ENCODE measurements at places on chromosomes 11 and 22.

GRCh38 chr11:117582433-117582832 lies 214.6 kb downstream of the DSCAML1 start:
- no peak for DNase-seq

GRCh38 chr11:29656597-29656996 lies 360.2 kb downstream of the KCNA4 start:
- no peak for DNase-seq

GRCh38 chr11:1748636-1749394 lies 1.6 kb downstream of the IFITM10 start:
- no peak for DNase-seq

GRCh38 chr11:113256431-113257202 lies 57.8 kb upstream of the TTC12 start:
- DNase-seq: no peak

DNA sequence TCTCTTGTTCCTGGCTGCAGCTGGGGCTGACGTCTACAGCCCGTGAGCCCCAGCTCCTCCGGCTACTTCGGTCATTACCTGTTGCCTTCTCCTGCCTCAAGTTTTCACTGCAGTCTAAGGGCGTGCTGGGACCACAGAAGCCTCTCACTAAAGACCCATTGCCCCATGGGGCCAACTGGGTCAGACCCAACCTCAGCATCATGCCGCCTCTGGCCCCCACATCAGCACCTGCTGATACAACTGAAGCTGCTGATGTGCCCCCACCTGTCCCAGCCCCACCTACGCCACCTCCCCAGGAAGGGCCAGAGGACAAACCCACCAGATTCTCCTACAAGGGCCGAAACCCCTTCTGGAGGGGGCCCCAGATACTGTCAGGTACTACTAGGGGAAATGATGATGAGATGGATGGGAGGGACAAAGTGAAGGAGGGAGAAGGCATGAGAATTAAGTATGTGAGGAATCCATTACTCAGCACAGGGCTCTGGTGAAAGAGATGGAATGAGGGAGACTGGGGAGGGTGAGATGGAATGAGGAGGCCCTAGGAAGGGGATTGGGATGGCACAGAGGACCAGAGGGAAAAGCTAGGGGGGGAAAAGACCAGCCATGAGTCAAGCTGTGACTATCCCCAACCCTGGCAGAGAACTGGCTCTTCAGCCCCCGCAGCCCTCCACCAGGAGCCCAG lies 5.1 kb downstream of the C11orf42 start:
- no peak for DNase-seq

- DNase-seq: no peak
Observed at GRCh38 chr11:120235024-120235628, 4.8 kb upstream of the POU2F3 start.

GRCh38 chr11:121634889-121635288 lies 182.1 kb upstream of the SORL1-AS1 start:
- DNase-seq: no peak

DNA sequence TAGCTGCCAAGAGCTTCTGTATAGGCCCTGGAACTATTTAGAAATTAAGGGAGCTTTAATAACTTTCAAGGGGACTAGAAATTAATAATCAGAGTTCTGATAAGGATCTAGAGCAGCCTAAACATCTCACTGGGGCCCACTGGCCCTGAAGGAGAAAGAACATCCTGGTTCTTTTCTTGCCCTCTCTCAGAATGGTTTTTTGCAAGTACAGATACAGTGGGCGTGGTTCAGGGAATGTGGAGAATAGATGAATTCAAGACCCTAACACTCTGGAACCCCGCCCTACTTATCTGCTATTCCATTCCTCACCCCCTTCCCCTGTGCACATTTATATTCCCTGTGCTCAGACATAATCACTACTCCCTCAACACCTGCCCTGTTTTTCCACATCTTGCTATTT lies 90.2 kb downstream of the PARVA start:
- DNase-seq: no peak

- DNase-seq: no peak
Observed at GRCh38 chr11:3946455-3947017, 91.1 kb downstream of the STIM1 start.

DNA sequence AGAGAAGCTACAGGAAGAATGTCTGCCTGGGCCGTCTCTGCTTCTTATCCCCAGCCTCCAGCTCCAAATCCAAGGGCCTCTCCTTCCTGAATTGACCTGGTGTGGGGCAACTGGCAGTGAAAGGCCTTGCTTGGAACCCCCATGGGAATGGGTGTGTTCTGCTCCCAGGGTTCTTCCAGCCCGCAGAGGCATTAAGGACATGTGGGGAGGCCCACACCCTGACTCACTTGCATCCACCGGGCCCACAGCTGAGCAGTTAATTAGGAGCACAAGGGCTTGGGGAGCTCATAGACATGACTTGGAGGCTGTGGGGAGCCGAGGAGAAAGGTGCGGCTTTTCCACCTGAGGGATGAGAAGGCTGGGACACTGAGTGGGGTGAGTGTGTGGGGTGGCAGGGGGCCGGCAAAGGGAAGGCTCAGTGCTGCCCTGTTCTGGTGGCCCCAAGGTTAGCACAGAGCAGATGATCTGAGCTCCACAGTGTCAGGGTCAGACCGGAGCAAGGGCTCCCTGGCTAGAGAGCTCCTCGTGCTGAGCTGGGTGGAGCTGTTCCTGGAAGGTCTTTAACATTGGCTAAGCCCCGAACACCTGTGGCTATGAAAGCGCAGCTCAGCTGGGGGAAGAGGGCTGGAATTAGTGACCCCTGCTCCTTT lies 64.5 kb upstream of the NECTIN1 start:
- no peak for DNase-seq

- no peak for DNase-seq
Observed at GRCh38 chr22:46604306-46604690, 15.9 kb upstream of the GRAMD4 start.

- no peak for DNase-seq
Observed at GRCh38 chr11:44143987-44144909, 48.8 kb downstream of the EXT2 start.

- DNase-seq: no peak
Observed at GRCh38 chr11:67468056-67468455, 995 bp downstream of the TMEM134 start.

GRCh38 chr22:36486619-36487384 lies 5.4 kb upstream of the TXN2 start:
- DNase-seq: peak; percentile 19

GRCh38 chr11:47285969-47286770 lies 16.2 kb downstream of the MADD start:
- no peak for DNase-seq

DNA sequence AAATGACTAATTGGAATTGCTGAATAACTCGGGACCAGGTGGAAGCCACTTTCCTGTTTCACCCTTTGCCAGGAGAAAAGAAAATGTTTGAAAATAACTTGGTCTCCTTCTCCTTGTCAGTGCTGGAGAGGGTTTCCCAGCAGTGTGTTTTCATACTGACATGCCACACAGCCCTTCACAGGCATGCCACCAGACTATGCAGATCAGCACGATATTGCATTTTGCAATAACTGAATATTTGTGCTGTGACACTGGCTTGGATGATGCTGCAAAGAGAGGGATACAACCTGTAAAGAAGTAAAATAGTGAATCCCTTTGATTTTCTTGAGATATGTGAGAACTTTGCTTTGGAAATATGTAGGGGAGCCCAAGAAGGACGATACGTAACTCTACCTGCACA lies 200.0 kb upstream of the NAV2 start:
- no peak for DNase-seq

GRCh38 chr22:27105142-27106025 lies 448.0 kb downstream of the MIAT start:
- no peak for DNase-seq

DNA sequence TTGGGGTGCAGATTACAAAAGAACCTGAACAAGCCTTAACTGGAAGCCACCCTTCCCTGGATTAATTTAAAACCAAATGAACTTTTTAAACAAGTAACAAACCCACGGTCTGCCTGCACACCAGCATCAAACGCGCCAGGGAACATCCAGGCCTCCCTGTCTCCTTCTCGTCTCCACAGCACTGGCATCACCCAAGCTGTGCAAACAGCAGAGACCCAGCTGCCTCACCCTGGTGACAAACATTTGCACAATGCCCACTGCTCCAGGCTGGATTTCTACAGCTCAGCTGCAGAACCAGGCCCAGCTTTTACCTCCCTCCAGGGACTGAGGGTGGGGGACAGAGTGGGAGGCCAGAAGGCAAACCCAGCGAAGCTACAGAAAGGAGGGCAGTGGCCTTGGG lies 7.0 kb downstream of the RPL3 start:
- no peak for DNase-seq

All from T-helper 22 cell (primary cell).